ENCODE measurements at places on chromosomes 5 and 9.

GRCh38 chr9:37958154-37958553 lies 54.2 kb upstream of the SLC25A51 start:
- no peak for DNase-seq

- DNase-seq, result no peak
Observed at GRCh38 chr9:105890046-105890822, 195.9 kb downstream of the TMEM38B start.

GRCh38 chr9:92163276-92163675 lies 48.1 kb upstream of the SPTLC1 start:
- DNase-seq, result no peak

DNA sequence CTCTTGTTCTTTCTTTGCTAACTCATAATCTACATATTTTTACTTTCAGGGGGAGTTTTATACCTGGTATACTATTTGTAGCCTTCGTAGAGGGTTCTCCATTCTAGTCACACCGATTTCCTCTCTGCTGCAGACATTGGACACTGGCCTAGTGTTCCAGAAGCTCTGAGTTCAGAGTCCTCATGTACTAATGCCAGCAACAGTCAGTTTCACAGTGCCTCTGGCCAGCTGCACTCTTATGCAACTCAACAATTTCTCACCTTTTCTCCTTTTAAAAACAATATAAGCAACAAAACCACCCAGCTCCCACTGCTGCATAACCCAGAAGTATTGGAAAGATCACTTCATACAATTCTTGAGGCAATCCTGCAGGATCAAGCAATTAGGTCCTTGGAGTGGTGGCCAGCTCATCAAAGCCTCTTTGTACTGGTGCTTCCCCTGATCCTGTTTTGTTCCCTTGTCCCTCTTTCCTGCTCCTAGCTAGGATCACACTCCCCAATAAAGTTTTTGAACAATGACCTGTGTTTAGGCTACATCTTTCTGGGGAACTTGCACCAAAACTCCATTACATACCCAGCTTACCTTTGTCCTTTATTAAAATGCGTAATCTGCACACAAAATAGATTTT lies 98.1 kb upstream of the TUT7 start:
- DNase-seq, result no peak

DNA sequence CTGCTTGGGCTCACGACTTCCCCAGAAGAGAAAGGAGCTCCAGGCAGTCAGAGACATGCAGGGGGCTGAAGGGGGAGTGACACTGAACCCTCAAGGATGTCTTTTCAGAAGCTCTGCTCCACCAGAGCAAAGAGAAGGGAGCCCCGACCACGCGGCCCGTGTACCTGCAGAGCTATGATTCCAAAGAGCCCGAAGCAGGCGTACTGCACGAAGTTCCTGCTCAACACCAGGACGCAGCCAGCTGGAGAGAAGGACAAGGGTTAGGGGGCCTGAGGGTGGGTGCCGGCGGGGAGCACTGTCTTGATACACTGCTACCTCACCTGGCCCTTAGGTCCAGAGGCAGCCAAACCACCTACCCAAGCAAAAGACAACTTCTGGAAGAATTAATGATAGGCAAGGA lies 9.4 kb downstream of the SURF4 start:
- DNase-seq, result no peak

All from PC-3 (cell line).